Stimulated activated CD4-positive, alpha-beta T cell treated with anti-CD3 and anti-CD28 coated beads, Interleukin-1b, Interleukin-23, amount 100 ng/mL, for 48 hours (primary cell): ENCODE measurements at places on chromosomes 7 and 10.

DNA sequence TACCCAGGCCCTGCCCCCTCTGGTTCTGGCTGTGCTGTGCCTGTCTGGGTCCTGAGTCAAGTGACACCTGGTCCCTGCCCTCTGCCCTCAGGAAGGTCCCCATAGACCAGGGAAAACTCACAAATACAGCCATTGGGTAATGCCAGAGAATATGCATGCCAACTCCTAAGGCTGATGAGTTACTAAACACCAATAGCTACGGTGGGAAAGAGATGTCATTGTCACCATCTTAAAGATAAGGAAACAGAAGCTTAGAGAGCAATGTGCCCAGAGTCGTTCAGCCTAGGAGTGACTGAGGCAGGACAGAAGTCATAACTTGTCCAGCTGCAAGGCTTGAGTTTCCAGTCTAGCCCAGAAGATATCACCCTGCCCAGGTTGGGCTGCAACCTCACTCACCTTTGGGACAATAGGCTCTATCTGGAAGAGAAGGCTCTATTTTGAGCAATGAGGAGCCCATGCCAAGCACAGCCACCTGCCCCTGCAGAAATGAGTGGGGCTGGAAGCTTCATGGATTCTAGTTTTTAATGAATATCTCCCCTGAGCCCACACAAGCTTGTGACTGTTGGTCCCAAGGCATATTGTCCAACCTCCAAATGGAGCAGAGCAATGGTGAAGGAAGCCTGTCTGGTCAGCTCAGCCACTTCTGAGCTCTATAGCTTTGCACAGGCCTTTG, 42.6 kb downstream of the ZNF273 start:
- DNase-seq: no peak

GRCh38 chr10:12091421-12091820, 22.7 kb downstream of the DHTKD1 start:
- DNase-seq: no peak

- DNase-seq: peak; percentile 49
These were observed at the start of gene SAMD9 for GRCh38 chr7:93117852-93118530. TSS of gene SAMD9 (minus strand) at chr7:93117979. CDS start at chr7:93106097, 11,882 bp downstream.

DNA sequence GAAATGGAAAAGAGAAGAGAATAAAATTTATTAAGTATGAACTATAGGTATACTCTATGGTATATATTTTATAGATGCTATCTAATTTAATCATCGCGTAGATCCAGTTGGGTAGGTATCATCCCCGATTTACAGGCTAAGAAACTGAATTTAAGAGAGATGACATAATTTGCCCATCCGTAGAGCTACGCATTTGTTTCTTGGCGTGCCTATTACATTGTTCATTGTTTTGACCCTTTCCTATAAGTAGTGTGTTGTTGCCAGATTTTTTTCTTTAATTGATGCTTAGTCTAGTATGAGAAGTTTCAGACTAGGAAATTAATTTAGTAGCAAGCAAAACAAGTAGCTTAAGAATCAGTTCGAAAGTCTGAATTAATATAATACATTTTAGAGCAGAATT, 205.7 kb upstream of the NPSR1 start:
- DNase-seq: no peak

- no peak for DNase-seq
These were observed 473.8 kb downstream of the KCNMA1 start for GRCh38 chr10:77163670-77164348.

DNA sequence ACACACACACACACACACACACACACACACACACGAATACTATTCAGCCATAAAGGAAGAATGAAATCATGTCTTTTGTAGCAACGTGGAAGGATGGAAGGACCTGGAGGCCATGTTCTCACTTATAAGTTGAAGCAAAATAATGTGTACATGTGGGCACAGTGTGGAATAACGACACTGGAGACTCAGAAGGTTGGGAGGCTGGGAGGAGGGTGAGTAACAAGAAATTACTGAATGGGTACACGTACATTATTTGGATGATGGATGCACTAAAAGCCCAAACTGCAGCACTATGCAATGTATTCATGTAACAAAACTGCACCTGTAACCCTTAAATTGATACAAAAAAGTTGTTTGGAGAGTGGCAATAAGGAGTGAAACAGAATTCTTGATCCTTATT, 32.1 kb downstream of the KMT2C start:
- no peak for DNase-seq

DNA sequence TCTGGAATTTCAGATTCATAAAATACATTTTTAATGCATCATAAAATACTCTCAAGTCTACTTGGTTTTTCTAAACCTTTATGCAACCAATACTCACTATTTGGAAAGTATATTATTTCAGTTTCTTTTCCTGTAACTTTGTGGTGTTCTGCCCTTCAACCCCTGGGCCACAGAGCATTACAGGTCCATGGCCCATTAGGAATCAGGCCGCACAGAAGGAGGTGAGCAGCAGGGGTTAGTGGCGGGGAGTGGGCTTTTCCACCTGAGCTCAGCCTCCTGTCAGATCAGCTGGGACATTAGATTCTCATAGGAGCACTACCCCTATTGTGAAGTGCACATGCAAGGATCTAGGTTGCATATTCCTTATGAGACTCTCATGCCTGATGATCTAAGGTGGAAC, 9.7 kb downstream of the SNX13 start:
- DNase-seq: no peak

DNA sequence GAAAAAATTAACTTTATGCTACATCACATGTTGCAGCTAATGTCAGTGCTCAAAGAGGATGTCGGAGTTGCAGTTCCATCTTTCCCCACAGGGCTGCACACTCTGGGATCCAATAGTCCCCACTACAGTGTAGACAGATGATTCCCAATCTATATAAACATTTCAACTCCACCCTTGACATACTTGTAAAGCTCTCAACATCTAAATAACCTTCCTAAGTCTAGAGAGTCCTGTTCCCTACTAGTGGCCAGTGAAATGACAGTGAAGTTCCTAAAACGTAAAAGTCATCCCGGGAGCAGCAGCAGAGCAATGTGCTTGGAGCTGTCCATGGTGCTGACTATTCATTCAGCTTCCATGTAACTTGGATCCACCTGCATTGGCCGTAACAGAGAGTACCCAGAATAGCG, 145.1 kb downstream of the GRM8 start:
- peak; percentile 12 for DNase-seq

DNA sequence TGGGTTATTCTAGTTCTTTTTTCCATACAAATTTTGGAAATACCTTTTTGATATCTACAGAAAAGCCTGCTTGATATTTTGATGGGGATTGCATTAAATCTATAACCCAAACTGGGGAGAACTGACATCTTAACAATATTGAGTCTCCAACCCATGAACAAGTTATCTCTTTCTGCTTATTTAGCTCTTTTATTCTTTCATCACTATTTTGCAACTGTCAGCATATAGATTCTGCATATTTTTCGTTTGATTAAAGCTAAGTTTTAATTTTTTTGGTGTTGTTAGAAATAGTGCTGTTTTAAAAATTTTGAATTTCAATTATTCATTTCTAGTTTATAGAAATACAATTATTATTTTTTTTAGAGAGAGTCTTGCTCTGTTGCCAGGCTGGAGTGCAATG, 97.9 kb downstream of the EMX2 start:
- DNase-seq: no peak

- DNase-seq: no peak
These were observed 137.3 kb downstream of the VTI1A start for GRCh38 chr10:112584276-112584675.

GRCh38 chr7:18241543-18242231, 214.0 kb upstream of the PRPS1L1 start:
- DNase-seq: no peak
